ENCODE measurements at places on chromosomes 4 and X.

DNA sequence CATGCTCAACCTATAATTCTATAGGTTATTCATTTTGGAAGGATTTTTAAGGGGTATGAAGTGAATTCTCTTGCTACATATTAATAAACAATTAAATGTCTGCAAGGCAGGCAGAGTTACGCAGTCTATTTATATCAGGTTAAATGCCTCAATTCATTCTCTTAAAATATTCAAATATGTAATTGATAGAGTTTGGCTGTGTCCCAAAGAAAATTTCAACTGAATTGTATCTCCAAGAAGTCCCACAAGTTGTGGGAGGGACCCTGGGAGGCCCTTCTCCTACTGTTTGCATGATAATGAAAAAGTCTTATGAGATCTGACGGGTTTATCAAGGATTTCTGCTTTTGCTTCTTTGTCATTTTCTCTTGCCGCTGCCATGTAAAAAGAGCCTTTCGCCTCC, 576.1 kb downstream of the TMA16 start:
- H3K27ac ChIP-seq: no peak overlapping the region
- no peak overlapping the region for H3K4me3 ChIP-seq
- no peaks in the 10 kb centered on the region for H3K36me3 ChIP-seq
- no peak for DNase-seq
- H3K4me1 ChIP-seq: no peaks in the 10 kb centered on the region

- no peak overlapping the region for H3K4me3 ChIP-seq
- H3K36me3 ChIP-seq: no peaks in the 10 kb centered on the region
- DNase-seq: no peak
These were observed 314.8 kb downstream of the FAM47A start for GRCh38 chrX:33817266-33817665.

DNA sequence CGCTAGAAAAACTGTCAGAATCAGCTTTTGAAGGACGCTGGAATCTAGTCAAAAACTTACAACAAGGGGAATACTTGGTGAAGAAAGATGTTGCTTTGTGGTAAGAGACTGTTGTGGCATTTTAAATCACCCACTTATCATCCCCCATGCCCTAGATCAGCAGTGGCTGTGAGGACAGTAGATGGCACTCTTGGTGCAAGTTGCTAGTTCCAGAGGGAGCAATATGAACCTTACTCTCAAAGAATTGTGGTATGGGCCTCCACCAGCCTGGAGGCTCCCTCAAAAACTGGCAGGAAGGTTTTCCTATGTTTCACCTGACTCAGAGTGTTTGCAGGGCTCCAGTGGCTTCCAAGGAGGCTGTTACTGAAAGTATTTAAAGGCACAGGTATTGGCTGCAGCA, 37.7 kb upstream of the SLC16A2 start:
- peaks cover 4% of the 10 kb centered on the region for H3K4me1 ChIP-seq
- H3K4me3 ChIP-seq: no peak overlapping the region
- no peaks in the 10 kb centered on the region for H3K36me3 ChIP-seq
- peak; percentile 32 for DNase-seq
- no peak overlapping the region for H3K27ac ChIP-seq

- peaks cover 4% of the 10 kb centered on the region for H3K27me3 ChIP-seq
- no peak overlapping the region for H3K4me3 ChIP-seq
- H3K27ac ChIP-seq: no peak overlapping the region
These were observed 45.1 kb downstream of the VSIG4 start for GRCh38 chrX:65994519-65995506.

GRCh38 chr4:178140326-178140915, 698.2 kb upstream of the AGA start:
- H3K36me3 ChIP-seq: no peaks in the 10 kb centered on the region
- no peak for DNase-seq
- no peak overlapping the region for H3K4me3 ChIP-seq
- H3K27me3 ChIP-seq: peaks cover 2% of the 10 kb centered on the region
- no peaks in the 10 kb centered on the region for H3K4me1 ChIP-seq
- no peak overlapping the region for H3K27ac ChIP-seq

DNA sequence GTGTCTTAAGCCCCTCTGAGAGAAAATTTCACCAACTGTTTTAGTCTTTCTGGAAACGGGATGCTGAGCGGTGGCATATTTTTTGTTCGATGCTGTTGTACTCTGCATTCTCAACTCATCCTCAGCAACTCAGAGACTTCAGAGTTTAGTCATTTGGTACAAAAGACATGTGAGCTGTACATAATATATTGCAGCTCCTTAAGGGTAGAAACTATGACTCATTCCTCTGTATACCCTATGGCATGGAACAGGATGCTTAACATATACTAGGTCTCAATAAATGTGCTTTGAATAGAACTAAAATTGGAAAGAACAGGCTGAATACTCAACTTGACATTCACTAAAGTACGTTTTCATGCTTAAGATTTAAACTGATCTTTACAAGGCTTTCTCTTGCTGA, 130.5 kb upstream of the SLITRK2 start:
- no peak overlapping the region for H3K27ac ChIP-seq
- no peaks in the 10 kb centered on the region for H3K36me3 ChIP-seq
- H3K27me3 ChIP-seq: no peaks in the 10 kb centered on the region
- H3K4me3 ChIP-seq: no peak overlapping the region
- H3K4me1 ChIP-seq: no peaks in the 10 kb centered on the region
- no peak for DNase-seq

- H3K36me3 ChIP-seq: peaks cover 25% of the 10 kb centered on the region
- no peak within 1 kb of the TSS for H3K4me3 ChIP-seq
- DNase-seq: no peak
- no peaks in the 10 kb centered on the region for H3K4me1 ChIP-seq
- H3K27ac ChIP-seq: no peak within 1 kb of the TSS
These were observed at the start of gene CRLF2 for GRCh38 chrX:1212532-1212931. CRLF2 (minus strand) TSS chrX:1212649; CDS start chrX:1212634, 15 bp downstream.

DNA sequence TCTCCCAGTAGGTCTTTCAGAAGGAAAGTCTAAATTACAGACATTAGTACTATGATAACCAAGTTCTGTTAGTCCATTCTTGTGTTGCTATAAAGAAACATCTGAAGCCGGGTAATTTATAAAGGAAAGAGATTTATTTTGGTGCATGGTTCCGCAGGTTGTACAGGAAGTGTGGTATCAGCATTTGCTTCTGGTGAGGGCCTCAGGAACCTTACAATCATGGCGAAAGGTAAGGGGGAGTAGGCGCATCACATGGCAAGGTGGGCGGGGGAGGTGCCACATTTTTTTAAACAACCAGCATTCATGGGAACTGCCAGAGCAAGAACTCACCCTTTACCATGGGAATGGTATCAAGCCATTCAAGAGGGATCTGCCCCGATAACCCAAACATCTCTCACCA, 26.2 kb upstream of the USP46 start:
- H3K4me3 ChIP-seq: no peak overlapping the region
- no peak overlapping the region for H3K27ac ChIP-seq
- peaks cover 3% of the 10 kb centered on the region for H3K4me1 ChIP-seq
- H3K27me3 ChIP-seq: no peaks in the 10 kb centered on the region
- no peak for DNase-seq
- H3K36me3 ChIP-seq: no peaks in the 10 kb centered on the region
